ENCODE measurements at places on chromosomes 12 and 14. TPM values are rescaled to one million over a fixed set of nuclear protein-coding genes. Genes with fewer than 3 reads are reported as not detected.

NDRG2 gene
- 7.8 TPM for total RNA-seq

DNA sequence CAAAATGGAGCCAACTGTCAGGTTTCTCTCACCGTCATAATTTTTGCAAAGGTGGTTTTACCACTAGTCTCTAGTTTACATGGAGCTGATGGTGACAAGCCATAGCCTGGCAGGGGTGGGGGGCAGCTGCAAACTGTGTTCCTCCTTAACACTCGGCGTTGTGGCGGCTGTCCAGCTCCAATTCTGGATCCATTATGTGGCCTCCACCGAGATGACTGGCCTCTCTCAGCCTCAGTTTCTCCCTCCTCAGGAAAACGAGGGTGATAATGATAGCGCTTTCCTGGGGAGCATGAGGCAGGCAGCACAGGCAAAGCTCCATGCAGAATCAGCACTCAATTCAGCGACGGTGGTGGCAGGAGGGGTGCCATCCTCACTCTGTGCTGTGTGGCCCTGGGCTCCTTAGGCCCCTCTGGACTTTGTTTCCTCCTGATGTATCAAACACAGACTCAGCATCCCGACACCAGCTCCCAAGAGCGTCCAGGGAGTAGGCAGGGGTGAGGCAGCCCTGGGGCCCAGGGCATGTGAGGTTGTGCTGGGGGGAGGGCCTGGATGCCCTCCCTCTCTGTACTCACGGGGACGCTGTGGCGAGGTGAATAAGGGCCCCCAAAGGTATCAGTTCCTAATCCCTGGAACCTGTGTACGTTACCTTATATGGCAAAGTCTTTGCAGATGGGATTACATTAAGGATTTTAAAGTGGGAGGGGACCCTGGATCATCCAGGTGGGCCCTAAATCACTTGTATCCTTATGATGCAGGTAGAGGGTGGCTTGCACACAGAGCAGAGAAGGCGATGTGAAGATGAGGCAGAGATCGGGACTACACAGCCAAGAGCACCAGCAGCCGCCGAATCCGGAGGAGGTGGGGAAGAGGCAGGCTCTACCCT lies 46.8 kb upstream of the EIF5 start:
- DNase-seq, result no peak

BDKRB2 gene
- total RNA-seq, result not detected

RIPK3 gene
- total RNA-seq, result 11.1 TPM

- DNase-seq, result no peak
Observed at GRCh38 chr12:226401-226800, 12.4 kb upstream of the SLC6A12 start.

DNA sequence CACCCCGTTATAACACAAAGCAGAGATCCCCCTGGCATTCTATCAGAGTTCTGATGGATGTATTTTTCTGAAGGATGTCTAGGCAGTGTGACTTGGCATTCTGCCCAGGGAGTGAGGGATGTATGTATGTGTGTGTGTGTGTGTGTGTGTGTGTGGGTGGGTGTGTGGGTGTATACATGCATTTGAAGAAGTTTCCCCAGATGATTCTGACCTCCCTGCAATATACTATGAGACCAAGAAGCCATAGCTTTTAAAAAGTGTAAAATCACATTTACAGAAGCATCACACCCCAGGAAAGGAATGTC lies 59.7 kb upstream of the NAP1L1 start:
- no peak for DNase-seq

- DNase-seq, result no peak
Observed at GRCh38 chr14:65439117-65439516, 26.6 kb downstream of the FUT8 start.

- peak; percentile 53 for DNase-seq
Observed at GRCh38 chr14:50667996-50668825, at the start of gene SAV1. TSS of gene SAV1 (minus strand) at chr14:50668306. CDS start at chr14:50667967, 339 bp downstream.

- no peak for DNase-seq
Observed at GRCh38 chr12:51980051-51980808, 26.5 kb upstream of the TAMALIN start.

CCDC196 gene
- total RNA-seq, result not detected

DNA sequence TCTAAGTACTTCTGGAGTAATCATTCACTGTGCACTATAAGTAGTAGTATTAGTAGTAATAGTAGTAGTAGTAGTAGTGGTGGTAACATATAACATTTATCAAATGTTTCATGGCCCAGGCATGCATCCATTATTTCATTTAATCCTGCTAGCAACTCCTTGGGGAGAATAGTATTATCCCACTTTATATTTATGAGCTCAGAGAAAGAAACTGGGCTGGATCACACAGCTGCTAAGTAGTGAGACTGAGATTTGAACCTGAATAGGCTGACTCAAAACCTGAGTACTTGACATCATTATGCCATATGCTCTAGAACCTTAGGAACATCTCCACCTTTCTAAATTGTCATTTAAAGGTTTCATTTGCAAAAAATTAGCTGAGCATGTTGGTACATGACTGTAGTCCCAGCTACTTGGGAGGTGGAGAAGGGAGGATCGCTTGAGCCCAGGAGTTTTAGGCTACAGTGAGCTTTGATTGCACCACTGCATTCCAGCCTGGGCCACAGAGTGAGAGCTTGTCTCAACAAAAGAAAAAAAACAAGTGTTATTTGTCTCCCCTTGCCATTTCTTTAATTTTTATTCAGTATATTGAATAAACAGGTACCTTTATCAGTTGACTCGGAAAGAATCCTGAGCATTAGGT lies 11.4 kb upstream of the NID2 start:
- DNase-seq, result no peak

GRCh38 chr12:56293795-56294194 lies 6.3 kb downstream of the CS start:
- no peak for DNase-seq

DNA sequence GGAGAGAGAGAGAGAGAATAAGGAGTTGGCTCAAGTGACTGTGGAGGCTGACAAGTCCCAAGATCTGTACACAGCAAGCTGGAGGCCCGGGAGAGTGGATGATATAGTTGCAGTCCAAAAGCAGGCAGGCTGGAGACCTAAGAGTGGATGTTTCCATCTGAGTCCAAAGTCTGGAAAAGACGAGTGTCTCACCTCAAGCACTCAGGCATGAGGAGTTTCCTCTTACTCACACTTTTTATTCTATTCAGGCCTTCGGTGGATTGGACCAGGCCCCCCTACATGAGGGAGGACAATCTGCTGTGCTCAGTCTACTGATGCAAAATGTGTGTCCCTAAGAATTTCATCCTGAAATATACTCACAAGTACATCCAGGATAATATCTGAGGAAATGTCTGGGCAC lies 484.6 kb downstream of the VRK1 start:
- no peak for DNase-seq

GRCh38 chr12:96056646-96057455 lies 21.5 kb upstream of the LTA4H start:
- no peak for DNase-seq

DNA sequence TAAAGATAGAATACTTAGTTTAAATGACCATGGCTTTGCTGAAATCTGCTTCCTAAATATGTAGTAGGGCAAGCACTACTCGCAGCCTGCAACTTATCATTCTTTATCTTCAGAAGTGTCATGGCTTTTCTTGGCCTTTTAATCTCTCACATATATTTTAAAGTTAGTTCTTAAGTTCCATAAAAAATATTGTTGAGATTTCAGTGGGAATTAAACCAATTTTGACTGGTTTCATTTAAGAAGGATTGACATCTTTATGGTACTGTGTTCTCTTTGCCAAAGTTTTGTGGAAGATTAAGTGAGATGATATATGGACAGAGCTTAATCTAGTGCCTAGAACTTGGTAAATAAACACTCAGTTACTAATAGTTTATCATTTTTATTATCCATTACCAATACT lies 56.7 kb downstream of the KIAA0586 start:
- no peak for DNase-seq

TSPAN19 gene
- not detected for total RNA-seq

DNA sequence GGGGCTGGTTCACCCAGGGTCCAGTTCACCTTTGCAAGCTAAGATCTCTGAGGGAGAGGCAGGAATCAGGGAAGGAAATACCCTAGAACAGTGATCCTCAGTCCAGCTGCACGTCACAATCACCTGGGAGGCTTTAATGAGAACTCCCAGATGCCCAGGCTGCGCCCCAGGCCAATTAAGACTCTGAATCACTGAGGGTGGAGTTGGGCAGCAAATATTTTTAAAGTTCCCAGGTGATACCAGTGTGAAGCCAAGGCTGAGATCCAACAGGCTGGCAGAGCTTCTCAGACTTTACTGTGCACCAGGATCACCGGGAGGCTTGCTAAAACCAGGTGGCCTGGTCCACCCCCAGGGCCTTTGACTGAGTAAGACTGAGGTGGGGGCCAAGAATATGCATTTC lies 23.8 kb downstream of the MYL2 start:
- DNase-seq, result no peak

DNA sequence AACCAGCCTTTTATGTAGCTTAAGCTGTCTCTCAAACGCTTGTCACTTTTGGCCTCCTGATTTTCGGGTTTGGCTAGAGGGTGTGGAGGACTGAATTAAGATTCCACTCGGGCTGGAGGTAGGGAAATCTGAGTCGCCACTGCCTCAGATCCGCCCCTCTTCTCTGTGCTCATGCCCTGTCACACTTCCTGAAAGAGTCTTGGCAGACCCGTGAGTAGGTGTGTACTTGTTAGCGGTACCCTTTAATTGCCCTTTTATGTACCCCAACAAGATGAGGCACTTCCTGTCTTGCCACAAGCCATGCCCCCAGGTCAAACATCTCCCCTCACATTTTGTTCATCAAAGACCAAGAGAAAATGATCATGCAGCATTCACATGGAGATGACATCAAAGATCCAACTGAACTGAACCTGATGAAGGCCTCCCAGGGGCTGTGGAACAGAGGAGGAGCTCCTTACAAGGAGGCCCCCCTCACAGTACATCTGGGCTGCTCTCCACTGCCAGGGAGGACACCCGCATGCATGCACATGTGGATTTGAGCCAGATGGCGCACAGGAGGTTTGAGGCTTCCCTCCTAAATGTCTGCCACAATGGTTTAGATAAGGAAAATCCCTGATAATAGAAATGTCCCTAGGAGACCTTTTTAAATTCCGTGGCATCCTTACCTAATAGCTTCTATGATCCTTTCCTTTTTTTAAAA lies 86.5 kb upstream of the CDKN3 start:
- no peak for DNase-seq

- no peak for DNase-seq
Observed at GRCh38 chr14:24846261-24846660, 203.7 kb downstream of the STXBP6 start.

SIVA1 gene
- total RNA-seq, result 86.1 TPM

DNA sequence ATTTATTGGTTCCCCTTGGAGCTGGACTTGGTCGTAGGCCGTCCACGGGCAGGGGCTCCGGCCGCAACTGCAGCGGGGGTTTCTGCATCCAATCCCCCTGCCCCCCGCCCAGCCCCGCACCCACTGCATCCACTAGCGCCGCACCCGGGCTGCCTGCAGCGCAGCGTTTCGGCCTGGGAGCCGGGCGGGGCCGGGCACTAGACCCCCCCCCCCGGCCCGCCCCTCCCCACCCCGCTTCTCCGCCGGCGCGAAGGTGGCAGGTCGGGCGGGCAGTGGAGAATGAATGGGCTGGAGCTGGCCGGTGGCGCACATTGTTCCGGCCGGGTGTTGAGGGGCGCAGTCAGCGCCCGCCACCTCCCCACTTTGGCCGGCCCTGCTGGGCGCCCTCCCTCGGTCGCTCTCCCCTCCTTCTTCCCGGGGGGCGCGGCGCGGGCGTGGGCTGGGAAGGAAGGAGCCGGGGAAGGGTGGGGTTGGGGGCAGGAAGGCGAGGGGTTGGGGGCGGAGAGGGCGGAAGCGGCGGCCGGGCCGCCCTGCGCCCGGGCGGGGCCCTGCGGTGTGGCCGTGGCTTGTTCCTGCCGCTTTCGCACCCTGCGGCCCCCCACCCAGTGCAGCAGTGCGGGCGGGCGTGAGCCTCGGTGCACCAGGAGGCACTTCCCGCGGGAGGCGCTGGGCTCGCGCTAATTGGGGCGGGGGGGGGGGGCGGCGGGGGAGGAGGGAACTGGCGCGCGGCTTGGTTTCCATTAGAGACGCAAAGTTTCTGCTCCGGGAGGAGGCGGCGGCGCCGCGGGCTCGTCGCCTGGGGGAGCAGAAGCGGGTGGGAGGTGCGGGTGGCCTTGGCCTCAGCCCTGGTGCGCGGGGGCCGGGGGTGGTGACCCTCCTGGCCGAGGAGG lies 841 bp downstream of the CALM1 start:
- DNase-seq, result peak; percentile 61

GRCh38 chr12:18391151-18391550 lies 129.8 kb downstream of the PIK3C2G start:
- DNase-seq, result no peak

DNA sequence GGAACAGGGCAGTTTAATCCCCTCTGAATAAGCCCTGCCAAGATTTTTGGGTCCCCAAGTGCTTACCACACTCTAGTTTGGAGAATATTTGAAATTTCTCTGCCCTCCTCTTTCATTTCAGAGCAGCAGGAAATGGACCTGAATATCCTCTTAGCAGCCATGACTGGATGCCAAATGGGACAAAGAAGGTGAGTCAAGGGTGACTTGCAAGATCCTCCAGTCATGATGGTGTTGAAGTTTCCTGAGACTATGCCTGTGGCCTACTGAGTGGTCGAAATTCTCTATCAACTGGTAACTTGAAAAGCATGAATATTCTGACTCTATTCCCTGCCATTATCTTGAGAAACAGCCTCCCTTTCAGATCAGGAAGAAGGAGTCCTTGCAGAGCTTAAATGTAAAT lies 1674.7 kb upstream of the SEL1L start:
- no peak for DNase-seq

DNA sequence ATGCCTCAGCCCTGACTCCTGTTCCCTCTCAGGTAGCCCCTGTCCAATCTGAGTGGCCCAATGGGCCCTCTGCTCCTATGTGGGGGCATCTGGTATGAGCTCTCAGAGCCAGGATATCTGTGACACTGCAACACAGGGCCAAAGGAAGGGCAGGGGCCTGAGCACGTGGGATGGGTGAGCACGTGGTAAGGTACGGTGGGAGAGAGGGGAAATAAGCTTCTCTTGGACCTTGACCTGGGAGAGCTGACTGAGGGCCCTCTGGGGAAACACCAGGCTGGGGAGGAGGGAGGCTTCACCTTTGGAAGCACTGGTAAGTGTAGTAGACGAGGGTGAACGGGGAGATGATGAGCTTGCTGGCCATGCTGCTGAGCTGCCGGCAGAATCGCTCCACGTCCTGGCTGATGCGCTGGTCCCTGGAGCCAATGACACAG lies 6.7 kb downstream of the ABCD4 start:
- DNase-seq, result no peak

DNA sequence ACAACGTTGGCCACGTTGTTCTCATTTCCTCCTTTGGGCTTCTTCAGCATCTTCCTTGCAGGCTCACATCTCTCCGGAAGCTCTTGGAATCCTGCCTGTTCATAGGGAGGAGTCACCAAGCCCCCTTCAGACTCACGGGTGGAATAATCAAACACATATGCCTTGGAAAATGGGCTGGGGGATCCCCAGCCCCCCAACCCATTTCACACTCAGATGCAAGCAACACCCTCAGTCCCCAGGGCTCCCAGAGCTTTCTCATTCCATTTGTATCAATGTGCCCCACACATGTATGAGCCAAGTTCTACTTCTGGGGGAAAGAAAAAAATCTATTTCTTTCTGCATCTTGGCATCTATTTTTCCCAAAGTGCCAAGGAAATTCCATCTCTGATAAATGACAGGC lies 33.1 kb downstream of the WSCD2 start:
- DNase-seq, result no peak

- no peak for DNase-seq
Observed at GRCh38 chr12:16602412-16602811, 3.5 kb downstream of the LMO3 start.

MANSC1 gene
- 1.4 TPM for total RNA-seq

MYF6 gene
- not detected for total RNA-seq

RAB15 gene
- total RNA-seq, result 6.5 TPM

ADCY4 gene
- 5.7 TPM for total RNA-seq

SMIM41 gene
- not detected for total RNA-seq

Measured in activated naive CD4-positive, alpha-beta T cell treated with anti-CD3 and anti-CD28 coated beads, Interleukin-2, amount 50 U/mL, for 72 hours (primary cell).